ENCODE measurements at places on chromosomes 13 and 19.

DNA sequence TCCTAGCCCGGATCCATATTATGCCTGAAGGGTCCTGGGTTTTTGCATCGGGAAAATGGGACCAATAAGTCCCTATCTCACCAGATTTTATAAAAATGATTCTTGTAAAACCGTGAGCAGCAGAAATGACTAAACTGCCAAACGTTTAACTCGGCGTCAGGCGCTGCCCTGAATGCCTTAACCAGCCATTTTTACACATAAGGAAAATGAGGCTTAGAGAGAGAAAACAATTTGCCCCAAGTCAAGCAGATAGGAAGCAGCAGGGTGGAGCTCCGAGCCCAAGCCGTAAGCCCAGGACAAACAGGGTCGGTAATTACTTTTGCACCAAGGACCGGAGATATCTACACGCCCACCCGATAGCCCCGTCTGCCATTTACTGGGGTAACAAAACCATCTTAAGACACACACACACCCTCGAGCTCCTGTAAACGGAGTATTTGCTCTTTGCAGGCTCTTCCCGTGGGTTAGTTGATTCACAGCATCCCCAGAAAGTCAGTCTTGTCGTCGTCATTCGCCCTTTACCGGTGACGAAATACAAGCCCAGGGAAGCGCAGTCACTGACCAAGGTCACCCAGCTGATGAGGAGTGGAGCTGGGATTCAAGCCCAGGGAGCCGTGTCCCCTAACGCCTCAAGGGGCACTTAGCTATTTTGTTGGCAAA, 16.0 kb upstream of the MRI1 start:
- no peak for DNase-seq

DNA sequence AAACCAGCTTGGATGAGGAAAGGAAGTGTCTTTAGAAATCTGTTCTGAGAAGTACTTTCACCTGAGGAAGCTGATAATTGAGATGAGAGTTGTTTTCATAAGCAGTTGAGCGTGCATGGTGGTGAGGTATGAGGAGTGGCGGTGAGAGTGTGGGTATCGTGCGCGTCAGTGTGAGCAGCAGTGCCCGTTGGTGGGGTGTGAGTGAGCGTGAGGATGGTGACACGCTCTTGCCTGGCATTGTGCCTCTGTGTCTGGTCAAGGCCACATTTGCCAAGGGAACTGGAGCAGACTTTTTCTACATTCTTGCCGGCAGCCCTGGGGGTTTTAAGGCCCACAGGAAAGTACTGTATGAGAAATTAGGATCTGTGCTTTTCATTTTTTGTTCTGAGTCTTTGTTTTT, 36.5 kb upstream of the TEX29 start:
- DNase-seq = no peak

DNA sequence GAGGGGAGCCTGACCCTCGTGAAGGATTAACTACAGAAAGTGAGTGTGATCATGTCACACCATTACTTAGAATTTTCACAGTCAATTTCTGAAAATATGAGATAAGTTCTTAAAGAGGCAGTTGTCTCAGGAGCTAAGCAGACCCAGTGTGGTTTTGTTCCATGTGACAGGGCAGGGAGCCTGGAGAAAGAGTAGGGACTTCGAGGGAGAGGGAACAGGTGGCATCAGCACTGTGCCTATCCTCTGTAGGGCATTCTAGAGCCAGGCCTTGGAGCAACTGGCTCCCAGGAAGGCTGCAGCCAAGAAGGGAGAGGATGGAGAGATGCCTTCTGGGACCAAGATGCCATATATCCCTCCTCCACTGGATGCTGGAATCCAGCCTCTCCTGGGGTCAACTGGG, 183.0 kb downstream of the TSHZ3 start:
- DNase-seq = no peak

GRCh38 chr13:111854403-111854802, 212.5 kb upstream of the SOX1 start:
- DNase-seq = no peak

DNA sequence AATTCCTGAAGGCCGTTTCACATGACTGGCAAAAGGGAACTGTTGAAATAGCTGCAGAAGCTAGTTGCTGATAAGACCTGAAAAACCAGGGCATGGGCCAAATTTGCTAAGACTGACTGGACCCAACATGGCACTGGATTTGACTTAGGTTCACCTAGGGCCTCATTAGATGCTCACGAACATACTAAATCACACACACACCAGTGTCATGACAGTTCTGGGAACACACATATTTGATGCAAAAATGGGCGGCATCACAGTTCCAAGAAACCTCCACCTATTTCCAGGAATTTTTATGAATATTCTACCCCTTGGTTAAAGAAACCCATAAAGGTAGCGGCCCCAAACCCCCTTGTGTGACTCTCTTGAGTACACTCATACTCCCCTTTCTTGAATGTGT, 99.6 kb upstream of the OBI1 start:
- no peak for DNase-seq

DNA sequence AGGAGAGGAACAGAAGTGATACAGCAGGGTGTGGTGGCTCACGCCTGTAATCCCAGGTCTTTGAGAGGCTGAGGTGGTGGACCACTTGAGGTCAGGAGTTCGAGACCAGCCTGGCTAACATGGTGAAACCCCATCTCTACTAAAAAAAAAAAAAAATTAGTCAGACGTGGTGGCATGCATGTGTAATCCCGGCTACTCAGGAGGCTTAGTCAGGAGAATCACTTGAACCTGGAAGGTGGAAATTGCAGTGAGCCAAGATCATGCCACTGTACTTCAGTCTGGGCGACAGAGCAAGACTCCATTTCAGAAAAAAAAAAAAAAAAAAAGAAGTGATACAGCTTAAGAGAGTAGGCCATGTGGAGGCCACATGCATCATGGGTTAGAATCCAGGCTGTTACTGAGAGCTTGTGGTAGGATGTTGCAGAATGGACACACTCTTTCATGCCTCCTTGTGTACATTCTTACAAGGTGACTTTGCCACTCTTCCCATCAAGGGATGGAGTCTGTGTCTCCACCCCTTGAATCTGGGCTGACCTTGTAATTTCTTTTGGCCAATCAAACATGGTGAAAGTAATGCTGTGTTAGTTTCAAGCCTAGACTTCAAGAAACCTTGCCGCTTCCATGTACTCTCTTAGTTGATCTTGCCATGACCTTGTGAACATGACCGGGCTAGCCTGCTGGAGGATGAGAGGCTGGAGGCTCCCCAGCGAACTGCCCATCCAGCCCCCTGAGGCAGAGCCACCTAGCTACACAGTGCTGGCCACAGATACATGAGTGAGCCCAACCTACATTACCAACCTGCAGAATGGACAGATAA, 12.3 kb downstream of the FAM187B start:
- no peak for DNase-seq

- DNase-seq = no peak
Measured at GRCh38 chr13:73451221-73452029, 392.6 kb downstream of the KLF5 start.

GRCh38 chr13:37302686-37303085, 197.2 kb upstream of the CSNK1A1L start:
- no peak for DNase-seq

DNA sequence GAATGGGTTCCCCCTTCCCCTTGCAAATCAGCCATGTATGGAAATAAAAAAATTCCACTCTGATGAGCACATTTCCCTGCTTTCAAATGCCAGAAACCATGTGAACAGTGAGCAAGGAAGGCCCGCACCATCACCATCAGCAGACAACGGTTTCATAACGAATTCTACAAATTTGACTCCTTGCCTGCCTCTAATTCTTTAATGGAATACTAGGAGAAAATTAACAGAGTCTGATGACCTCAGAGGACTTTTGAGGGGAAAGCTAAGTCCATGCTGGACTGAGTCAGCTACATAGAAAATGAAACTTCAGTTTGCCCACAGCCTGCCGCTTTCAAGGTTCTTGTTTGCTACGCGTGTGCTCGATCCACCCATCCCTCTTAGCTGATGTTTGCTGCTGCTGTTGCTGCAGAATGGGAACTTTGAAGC, 46.7 kb upstream of the KL start:
- no peak for DNase-seq

DNA sequence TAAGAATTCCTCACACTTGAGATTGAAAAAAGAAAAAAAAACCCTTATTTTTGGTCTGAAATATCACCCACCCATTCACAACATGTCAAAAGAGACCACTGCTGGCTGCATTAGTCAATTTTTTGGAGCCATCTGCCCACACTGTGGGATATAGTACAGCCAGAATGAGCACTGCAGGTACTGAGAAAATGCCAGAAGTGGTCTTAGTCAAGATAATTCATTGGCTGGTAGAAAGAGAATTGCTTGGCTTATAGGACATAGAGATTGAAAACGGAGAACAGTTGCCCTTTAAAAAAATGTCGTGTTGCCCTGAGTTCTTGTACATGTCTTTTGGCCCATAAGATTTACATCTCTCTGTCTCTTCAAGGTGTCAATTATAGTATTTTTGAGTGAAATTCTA, 1899.5 kb downstream of the OLFM4 start:
- no peak for DNase-seq

GRCh38 chr19:30369833-30370232, 2.4 kb upstream of the ZNF536 start:
- DNase-seq = no peak

DNA sequence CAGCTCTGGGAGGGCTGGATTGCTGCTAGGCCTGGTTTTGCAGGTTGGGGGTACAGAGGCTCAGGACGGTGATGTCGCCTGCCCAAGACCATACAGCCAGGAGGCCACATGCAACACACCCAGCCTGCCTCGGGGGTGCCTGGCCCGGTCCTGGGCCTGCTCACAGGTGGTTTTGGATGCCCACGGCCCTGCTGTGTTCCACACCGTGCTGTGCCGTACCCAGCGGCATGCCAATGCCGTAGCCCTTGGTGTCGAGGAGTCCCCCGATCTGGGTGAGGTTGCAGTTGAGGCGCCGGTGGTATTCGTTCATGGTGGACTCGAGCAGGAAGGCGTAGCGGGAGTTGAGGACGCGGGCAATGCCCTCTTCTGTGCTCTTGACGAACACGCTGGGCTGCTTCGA, 11.5 kb upstream of the ATP1A3 start:
- DNase-seq = no peak

DNA sequence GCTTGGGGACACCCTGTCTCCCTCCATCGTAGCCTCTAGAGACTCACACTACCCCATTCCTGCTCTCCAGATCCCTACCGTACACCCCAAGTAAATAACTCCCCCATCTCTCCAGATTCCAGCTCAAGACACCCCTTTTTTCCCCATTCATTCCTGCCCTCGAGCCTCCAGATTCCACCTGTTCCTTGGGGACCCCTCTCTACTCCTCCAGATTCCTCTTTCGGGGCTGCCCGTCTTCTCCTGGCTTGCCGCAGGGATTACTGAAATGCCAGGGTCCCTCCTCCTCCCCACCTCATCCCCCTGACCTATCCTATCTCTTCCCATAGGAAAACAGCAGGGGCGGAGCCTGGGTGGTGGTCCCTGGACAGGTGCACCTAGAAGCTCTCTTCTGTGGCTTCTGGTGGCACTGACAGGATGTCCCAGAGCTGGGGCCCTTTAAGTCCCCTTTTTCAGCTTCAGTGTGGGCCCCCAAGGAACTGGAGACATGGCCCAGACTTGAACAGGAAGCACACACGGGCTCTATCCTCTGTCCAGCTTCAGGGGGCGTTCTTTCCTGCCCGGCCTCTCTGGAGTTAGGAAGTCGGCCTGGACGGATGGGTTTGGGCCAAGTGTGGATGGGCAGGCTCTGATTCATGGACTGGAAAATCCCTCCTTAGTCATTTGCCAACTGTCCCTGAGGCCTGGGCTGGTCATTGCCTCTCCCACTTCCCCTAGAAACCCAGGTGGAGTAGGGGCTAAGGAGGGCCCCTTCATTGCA, 1.2 kb downstream of the ZSWIM4 start:
- DNase-seq = no peak

DNA sequence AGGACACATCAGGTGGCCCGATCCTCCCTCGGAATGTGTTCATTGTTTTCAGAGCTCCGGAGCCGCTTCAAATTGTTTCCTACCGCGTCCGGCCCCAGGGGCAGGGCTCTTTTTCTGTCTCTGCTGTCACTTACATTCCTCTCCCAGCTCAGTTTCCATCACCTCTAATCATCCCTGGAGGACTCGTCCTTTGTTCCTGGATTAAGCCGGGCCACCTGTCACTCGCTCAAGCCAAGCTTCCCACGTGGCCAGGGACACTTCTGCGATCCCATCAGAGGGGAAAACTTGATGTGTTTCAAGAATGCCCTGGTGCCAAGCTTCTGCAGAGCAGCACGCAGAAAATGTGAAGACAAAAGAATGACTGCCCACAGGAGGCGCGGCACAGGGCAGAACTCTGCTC, 13.5 kb downstream of the IL17D start:
- DNase-seq = no peak

GRCh38 chr13:71278512-71278911, 588.5 kb downstream of the DACH1 start:
- DNase-seq = no peak

DNA sequence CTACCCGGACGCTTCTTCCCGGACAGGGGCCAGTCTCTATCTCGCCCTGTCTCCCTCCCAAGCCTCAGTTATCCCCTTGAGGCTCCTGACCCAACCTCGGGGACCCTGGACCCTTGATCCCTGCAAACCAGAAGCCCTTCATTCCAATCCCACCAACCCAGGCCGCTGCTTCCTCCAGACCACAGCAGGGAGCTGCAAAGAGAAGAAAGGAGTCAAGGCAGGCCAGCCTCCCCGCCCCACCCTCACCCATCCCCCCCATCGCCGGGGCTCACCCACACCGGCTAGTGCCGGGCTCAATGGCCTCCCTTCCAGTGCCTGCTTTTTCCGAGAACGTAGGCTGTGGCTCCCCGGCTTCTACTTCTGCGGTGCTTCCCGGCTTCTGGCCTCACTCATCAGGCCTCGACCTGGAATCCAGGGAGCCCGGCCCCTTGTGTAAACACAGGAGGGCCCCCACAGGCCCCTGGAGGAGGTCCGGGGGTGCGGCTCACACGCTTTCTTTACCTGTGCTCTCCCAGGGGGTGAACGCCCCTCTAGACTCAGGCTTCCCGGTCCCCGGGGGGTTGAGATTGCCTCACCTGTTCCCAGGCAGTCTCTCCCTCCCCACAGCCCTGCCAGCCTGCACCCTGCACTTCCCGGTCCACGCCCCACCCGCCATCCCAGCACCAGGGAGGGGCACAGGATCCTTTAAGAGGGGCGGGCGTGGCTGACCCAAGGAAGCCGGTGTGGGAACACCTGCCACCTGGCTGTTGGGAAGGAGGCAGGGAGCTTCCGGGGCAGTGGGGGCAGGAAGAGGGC, at the start of gene FAM83E:
TSS of gene FAM83E (minus strand) at position 641 of the 795 bp plus-strand sequence. CDS start 1,704 bp downstream, outside the sequence.
- DNase-seq = no peak

DNA sequence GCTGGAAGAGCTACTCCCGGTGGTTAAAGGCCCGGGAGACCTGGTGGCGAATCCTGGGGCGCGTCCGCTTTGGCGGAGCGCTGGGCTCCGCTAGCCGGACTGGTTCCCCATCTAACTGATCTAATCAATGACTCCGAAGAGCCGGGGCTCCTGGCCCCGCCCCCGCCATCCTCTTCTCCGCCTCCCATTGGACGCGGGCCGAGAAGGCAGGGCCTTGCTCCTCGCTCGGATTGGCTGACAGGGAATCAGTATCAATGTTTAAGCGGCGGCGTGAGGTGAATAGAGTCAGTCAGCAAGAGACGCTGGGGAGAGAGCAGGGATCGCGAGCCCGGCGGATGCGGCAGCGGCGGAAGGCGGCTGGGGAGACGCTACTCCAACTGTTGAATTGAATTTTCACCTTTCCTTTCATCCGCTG, 1.7 kb upstream of the PCDH17 start:
- DNase-seq = no peak
